ENCODE measurements at places on chromosomes 5 and 9.

DNA sequence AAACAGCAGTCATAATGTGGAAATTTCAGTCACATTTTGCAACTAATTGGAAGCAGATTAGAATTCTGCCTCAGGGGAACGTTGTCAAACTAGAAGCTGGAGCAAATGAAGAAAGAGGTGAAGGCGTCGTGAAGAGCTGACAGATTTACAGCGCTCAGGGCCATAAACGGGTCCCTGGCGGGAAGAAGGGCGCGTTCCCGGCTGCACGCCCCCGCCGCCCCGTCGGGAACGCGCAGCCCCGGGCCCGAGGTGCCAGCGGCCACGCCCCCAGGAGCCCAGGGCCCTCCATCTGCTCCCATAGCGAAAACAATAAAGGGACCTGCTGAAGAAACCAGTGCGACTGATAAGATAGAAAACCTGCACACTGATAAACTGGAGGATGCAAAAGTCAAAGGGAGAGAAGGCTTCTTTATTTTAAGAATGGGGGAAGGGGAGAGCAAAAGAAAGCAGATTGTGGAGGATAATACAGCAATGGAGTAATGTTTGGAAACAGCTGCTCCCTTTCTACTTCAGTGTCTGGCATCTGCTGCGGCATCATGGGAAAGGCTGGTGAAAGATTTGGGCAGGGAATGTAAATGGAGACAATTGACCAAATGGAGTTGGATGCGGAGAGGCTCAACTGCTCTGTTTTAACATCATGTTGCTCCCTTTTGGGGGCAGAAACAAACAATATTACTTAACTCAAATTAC lies 11.1 kb downstream of the ZNF608 start:
- H3K27me3 ChIP-seq, result no peaks in the 10 kb centered on the region
- no peak overlapping the region for H3K27ac ChIP-seq
- peaks cover 72% of the 10 kb centered on the region for H3K4me1 ChIP-seq
- peak overlapping the region; percentile 50 for H3K4me3 ChIP-seq

- no peak for DNase-seq
- H3K4me1 ChIP-seq, result no peaks in the 10 kb centered on the region
- no peaks in the 10 kb centered on the region for H3K36me3 ChIP-seq
- no peak overlapping the region for H3K27ac ChIP-seq
- no peak overlapping the region for H3K4me3 ChIP-seq
- peaks cover 37% of the 10 kb centered on the region for H3K27me3 ChIP-seq
Observed at GRCh38 chr5:72746736-72747135, 69.7 kb upstream of the TNPO1 start.

GRCh38 chr9:35734096-35734495 lies 1.6 kb downstream of the CREB3 start:
- H3K4me3 ChIP-seq, result no peak overlapping the region
- H3K36me3 ChIP-seq, result peaks cover 17% of the 10 kb centered on the region
- H3K27ac ChIP-seq, result no peak overlapping the region
- no peaks in the 10 kb centered on the region for H3K27me3 ChIP-seq

DNA sequence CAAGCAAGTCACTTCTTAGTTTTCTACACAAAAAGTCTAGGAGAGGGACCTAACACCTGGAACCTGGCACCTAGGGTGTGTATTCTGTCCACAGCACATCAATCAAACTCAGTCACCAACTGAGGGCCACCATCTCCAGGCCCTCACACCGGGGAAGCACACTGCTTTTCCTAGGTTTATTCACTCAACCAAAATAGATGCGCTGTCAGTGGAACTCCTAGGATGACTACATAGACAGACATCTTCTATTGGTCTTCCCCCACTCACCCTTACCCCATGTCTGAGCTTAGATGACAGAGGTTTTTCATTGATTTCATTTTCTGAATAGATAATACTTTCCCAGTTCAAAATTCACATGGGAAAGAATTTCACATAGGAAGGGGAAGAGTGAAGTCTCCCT lies 59.2 kb downstream of the RNF130 start:
- peaks cover 4% of the 10 kb centered on the region for H3K4me1 ChIP-seq
- H3K36me3 ChIP-seq, result peaks cover 17% of the 10 kb centered on the region
- H3K27ac ChIP-seq, result no peak overlapping the region
- no peaks in the 10 kb centered on the region for H3K27me3 ChIP-seq
- DNase-seq, result no peak
- no peak overlapping the region for H3K4me3 ChIP-seq

- no peak for DNase-seq
- H3K36me3 ChIP-seq, result no peaks in the 10 kb centered on the region
- no peaks in the 10 kb centered on the region for H3K4me1 ChIP-seq
- H3K27ac ChIP-seq, result no peak overlapping the region
Observed at GRCh38 chr5:117161718-117162335, 587.2 kb upstream of the SEMA6A start.

GRCh38 chr9:23663946-23664345 lies 162.1 kb downstream of the ELAVL2 start:
- no peaks in the 10 kb centered on the region for H3K27me3 ChIP-seq
- no peak overlapping the region for H3K27ac ChIP-seq
- DNase-seq, result no peak
- H3K4me1 ChIP-seq, result no peaks in the 10 kb centered on the region

GRCh38 chr9:132087438-132088030 lies 7.9 kb upstream of the MED27 start:
- no peak for DNase-seq
- H3K4me1 ChIP-seq, result no peaks in the 10 kb centered on the region
- no peaks in the 10 kb centered on the region for H3K36me3 ChIP-seq
- no peak overlapping the region for H3K27ac ChIP-seq
- H3K27me3 ChIP-seq, result peaks cover 33% of the 10 kb centered on the region
- H3K4me3 ChIP-seq, result no peak overlapping the region

GRCh38 chr9:110320651-110321445 lies 16.8 kb downstream of the TXNDC8 start:
- no peak for DNase-seq
- H3K27ac ChIP-seq, result no peak overlapping the region
- H3K27me3 ChIP-seq, result no peaks in the 10 kb centered on the region

GRCh38 chr5:101977729-101978345 lies 318.2 kb downstream of the SLCO4C1 start:
- no peak overlapping the region for H3K27ac ChIP-seq
- no peak overlapping the region for H3K4me3 ChIP-seq
- DNase-seq, result no peak
- H3K36me3 ChIP-seq, result no peaks in the 10 kb centered on the region

DNA sequence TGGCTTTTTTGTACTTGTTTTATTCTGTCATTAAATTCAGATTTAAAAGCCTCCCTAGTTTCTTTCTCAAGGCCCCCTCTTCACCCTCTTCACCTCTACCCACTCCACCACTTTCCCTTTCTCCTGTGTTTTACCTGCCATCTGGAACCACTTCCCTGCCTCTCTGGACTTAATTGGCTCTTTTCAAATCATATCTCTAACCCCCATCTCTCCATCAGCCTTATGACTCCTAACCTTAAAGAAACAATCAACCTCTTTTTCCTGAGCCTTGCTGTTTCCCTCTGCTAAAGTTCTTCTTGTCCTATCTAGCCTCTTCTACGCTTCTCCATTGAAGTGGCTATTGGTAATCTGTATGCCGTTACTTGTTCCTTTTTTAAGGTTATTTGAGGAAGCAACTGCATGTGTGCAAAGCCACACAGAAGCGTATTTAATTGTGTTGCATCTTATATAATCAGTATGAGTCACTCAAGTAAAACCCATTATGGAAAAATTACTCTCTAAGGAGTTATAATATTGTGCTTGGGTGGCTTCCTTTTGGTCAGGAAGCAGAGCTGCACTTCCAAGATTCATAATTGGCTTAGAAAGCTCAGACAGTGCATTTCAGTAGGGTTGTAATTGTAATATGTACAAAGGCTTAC lies 653.6 kb upstream of the ITGA1 start:
- H3K4me1 ChIP-seq, result no peaks in the 10 kb centered on the region
- H3K27me3 ChIP-seq, result no peaks in the 10 kb centered on the region
- no peak overlapping the region for H3K4me3 ChIP-seq
- no peaks in the 10 kb centered on the region for H3K36me3 ChIP-seq

DNA sequence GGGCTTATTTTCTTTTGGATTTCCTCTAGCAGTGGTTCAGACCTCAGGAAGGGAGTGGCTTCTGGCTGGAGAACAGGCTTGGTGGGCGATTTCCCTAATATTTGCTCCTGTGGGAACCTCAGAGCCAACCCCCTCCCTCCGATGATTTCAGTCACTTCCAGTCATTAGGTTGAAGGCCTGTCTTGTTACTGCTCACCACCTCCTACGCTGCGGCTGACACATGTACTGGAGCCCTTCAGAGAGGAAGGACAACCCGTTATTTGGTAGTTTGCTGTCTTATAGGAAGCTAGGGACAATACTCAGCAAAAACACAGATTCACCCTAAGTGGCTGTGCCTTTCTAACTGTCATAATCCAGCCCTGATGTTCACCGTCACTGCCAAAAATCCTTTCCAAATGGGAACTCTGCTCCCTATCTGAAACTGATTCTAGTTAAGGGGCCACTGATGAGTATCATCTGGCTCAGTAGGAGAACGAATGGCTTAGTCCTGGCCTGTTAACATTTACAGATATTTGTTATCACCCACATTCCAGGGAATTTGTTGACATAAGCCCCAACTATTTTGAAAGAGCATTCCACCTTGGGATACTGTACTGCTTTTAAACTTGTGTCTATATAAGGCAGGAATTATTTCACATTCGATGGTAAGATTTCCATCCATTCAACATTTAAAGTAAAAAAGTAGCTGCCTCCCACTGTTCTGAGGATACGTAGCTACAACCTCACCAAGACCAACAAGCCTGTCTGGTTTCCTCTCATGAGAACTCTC lies 29.3 kb upstream of the ANKH start:
- H3K27ac ChIP-seq, result no peak overlapping the region
- no peaks in the 10 kb centered on the region for H3K4me1 ChIP-seq
- peaks cover 15% of the 10 kb centered on the region for H3K27me3 ChIP-seq
- no peaks in the 10 kb centered on the region for H3K36me3 ChIP-seq
- H3K4me3 ChIP-seq, result no peak overlapping the region
- no peak for DNase-seq

GRCh38 chr9:98215821-98216220 lies 23.4 kb upstream of the CORO2A start:
- H3K4me3 ChIP-seq, result no peak overlapping the region
- no peaks in the 10 kb centered on the region for H3K4me1 ChIP-seq
- DNase-seq, result no peak
- no peaks in the 10 kb centered on the region for H3K27me3 ChIP-seq
- H3K36me3 ChIP-seq, result no peaks in the 10 kb centered on the region
- H3K27ac ChIP-seq, result no peak overlapping the region

DNA sequence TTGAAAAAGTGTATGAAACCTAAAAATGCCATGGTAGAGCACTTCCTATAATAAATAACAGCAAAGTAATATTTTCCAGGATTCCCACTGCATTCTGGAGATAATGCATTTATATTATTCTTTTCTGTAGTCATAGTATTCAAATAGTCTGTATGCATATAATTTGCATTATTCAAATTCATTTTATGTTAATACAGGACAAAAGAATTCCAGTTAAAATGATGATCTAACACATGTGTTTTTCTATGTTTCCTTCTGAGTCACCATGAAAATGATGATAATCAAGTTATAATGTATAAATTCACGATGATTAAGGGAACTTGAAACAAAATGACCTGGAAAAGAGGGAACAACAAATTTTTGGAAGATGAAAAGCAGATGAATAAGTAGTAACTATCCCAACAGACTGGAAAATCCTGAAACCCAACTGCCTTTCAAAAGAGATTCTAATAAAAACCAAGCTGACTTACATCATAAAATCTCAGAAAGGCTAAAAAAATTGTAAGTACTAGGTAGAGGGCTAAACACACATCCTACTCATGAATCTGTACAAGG lies 358.6 kb upstream of the PAPPA start:
- H3K27me3 ChIP-seq, result no peaks in the 10 kb centered on the region
- H3K36me3 ChIP-seq, result no peaks in the 10 kb centered on the region
- no peak for DNase-seq

DNA sequence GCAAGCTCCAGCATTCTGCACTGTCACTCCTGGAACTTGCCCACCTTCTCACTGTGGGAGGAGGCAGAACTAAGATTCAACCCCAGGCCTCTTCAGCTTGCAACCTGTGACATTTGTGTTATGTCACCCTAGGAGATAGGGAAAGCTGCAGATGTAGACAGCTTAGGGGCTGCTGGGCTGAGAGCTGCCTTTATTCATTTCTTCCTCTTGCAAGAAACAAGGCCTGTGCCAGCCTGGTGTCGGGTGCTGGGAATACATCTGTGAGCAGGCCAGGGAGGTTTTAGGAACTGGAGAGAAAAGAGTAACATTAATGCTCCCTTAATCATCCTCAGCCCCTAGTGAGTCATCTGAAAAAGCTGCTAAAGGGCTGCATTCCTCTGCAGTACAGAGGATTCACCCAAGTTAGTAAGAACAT lies 101.8 kb downstream of the FGF18 start:
- DNase-seq, result no peak
- H3K4me3 ChIP-seq, result no peak overlapping the region
- H3K36me3 ChIP-seq, result no peaks in the 10 kb centered on the region
- H3K4me1 ChIP-seq, result no peaks in the 10 kb centered on the region
- peaks cover 38% of the 10 kb centered on the region for H3K27me3 ChIP-seq
- H3K27ac ChIP-seq, result no peak overlapping the region

GRCh38 chr9:134640506-134641172 lies 964 bp upstream of the COL5A1 start:
- peaks cover 37% of the 10 kb centered on the region for H3K27me3 ChIP-seq
- no peaks in the 10 kb centered on the region for H3K4me1 ChIP-seq
- no peak overlapping the region for H3K27ac ChIP-seq
- H3K36me3 ChIP-seq, result no peaks in the 10 kb centered on the region

DNA sequence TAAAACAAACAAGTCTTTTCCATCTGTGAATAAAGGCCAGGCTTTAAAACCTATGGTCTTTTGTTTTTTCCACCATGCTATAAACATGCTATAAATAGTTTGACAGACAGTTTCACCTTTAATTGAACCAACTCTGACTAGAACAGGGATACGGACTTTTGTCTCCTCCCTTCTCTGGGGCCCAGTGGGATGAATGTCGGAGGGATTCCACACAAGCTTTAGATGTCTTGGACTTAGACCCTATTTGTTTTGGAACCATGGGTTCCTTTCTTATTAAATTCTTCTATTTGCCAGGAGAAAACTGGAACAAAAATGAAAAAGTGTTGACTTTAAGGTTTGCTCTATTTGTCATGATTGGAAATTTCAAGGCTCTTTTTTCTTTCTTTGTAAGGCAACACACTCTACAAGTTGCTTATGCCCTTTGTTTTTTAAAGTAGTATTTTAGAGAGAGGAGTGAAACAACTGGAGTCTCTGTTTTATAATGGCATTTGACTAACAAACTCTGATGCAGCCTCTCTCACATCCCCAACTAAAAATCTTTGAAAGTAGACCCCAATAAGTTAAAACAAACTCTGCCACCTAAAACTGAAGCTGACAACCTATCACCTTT lies 145.3 kb downstream of the MLLT3 start:
- H3K36me3 ChIP-seq, result no peaks in the 10 kb centered on the region
- no peak for DNase-seq
- H3K27ac ChIP-seq, result no peak overlapping the region
- no peaks in the 10 kb centered on the region for H3K27me3 ChIP-seq
- H3K4me1 ChIP-seq, result peaks cover 5% of the 10 kb centered on the region

- no peak overlapping the region for H3K4me3 ChIP-seq
- H3K27ac ChIP-seq, result no peak overlapping the region
- no peaks in the 10 kb centered on the region for H3K27me3 ChIP-seq
- H3K36me3 ChIP-seq, result no peaks in the 10 kb centered on the region
Observed at GRCh38 chr9:16482764-16483163, 387.7 kb downstream of the BNC2 start.

Measured in naive B cell (primary cell).